GM23338 (cell line): ENCODE measurements at places on chromosomes 11 and 22.

GRCh38 chr11:72782081-72782920 lies 11.5 kb downstream of the STARD10 start:
- peak; percentile 71 for DNase-seq

DNA sequence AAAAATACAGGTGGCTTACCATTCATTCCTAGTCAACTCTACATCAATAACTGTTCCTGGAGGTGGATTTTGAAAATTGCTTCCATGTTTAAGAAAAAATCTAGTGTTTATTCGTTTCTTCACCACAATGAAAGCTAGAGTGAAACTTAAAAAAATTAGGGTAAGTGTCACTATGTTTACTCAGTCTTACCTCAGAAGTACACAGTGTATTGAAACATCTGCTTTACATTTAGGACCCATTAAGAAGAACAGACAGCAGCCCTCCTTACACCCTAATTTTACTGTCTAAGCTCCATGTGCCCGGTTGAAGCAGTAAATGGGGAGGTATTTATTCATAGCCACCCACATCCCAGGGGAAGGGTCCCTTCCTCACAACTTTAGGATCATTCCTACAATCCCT lies 51.4 kb downstream of the PIWIL3 start:
- no peak for DNase-seq

DNA sequence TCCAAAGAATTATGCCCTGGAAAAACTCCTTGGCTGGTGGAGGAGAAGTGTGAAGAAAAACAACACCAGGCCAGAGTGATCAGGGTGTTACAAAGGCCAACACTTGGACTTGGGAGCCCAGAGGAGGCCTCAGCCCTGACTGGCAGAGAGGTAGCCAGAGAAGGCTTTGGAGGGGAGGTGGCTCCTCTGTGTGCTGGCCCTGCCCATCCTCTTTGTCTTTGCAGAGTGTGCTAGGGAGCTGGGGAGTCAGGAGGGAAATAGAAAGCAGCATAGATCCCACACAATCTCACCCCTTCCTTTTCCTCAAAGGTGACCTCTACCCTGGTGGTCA lies 12.0 kb upstream of the P2RY6 start:
- DNase-seq, result no peak

DNA sequence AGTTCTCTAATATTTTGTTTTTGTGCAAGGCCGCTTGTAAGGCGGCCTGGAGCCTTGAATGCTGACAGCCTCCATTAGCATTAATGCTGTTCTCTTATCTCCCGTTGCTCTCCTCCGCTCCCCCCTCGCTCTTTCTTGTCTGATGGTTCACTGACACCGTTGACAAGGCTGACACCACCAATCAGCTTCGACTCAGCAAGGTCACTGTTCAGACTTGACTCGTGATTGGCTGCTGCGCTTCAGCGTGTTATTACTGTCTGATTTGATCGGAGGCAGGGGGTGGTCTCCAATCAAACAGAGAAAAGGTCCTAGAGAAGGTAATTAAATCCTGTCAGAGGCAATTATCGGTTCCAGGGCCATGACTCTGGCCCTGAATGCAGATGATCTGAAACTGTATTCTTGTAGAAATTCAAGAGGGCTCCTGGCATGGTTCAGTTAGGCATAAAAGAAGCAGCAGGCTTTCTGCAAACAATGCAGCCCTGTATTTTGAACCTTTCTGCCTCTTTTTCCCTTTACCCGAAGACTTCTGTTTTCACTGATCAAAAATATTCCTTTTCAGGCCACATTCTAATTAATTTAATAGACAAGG lies 49.3 kb upstream of the MPPED2 start:
- DNase-seq, result peak; percentile 78

- peak; percentile 88 for DNase-seq
Observed at GRCh38 chr11:20131788-20132666, 28.2 kb downstream of the DBX1 start.

GRCh38 chr22:30159561-30160353 lies 79.5 kb downstream of the HORMAD2 start:
- DNase-seq, result no peak

DNA sequence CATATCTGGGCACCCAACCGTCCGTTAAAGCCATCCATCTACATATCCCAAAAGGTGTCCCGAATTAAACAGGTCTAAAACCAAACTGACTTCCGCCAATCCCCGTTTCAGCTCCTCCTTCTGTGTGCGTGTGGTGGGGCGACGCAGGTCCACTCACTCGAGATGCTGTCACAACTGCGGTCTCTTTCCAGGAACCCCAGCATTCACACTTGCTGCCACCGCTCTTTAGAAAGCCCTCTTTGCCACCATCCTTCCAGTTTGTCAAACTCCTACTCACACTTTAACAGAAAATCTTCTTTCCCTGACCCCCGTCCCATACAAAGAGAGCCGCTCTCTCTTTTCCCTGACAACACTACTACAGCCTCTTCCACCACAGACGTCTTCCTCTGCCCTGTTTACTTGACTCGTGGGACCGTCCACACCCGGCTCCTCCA lies 467 bp downstream of the ESS2 start:
- no peak for DNase-seq

GRCh38 chr22:39153220-39153717 lies 789 bp upstream of the CBX7 start:
- peak; percentile 57 for DNase-seq

DNA sequence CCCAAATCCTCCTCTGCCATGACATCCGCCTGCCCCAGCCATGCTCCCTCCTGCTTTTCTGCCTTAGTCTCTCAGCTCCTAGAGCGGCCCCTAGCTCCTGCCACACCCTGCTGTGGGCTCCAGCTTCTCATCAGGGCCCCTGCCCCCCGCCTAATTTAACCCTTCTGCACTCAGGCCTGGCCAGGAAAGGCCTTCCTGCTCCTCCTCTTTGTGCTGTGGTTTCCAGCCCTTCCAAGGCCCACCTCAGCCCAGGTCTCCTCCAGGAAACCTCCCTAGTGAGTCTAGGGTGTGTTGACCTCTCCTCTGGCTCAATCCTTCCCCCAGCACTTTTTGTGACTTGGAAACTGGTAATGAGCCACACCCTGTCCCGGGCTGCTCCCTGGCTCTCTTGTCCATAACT lies 11.3 kb downstream of the PTPN5 start:
- no peak for DNase-seq

DNA sequence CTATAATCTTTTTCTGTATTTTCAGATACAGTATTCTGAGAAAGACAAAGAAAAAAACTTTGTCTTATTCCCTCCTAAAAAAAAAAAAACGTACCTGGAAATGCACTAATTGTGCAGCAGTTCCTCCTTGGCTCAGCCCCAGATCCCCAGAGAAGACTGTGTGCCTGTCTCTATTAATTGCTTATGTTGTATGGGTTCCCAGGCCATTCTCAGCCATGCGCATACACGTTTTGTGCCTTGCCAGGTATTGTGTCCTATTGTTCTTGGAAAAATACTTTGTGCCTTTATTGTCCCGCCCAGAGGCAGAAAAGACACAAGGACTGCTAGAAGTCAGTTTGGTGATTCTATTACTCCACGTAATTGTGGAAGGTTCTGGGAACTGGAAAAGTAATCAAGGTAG lies 91.2 kb downstream of the PIWIL4 start:
- DNase-seq, result no peak

GRCh38 chr11:114059984-114060391 lies 477 bp downstream of the ZBTB16 start:
- peak; percentile 53 for DNase-seq

- DNase-seq, result no peak
Observed at GRCh38 chr22:39466228-39467006, 9.6 kb downstream of the MGAT3 start.

DNA sequence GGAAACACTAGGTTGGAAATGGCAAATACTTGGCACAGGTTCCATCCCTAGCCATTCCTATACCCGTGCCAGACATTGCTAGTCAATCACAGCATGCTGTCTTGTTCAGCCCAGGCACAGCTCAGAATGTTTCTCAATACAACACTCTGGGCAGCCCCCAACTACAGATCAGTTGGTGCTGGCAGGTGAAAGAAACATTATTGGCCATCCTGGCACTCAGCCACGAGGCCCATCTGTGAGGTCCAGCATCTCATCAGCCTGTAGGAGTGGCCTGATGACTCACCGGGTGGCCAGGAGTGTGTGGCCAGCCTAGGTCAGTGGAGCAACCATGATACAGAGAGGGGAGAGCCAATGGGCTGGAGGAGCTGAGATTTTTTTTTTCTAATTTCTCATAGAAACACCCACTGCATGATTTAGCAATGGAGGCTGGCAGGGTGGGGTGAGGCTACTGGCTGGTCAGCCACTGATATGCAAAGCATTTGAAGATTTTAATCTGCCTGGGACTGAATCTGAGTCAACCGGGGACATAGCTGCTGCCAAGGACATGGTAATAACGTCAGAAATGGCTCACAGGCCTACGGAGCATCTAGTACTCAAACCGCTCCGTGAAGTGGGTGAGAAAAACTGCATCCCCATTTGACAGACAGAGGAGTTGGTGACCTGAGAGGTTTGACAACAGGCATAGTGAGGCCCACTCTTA lies 5.4 kb downstream of the MYO18B start:
- DNase-seq, result no peak

- no peak for DNase-seq
Observed at GRCh38 chr11:47914743-47915142, 65.6 kb upstream of the PTPRJ start.

GRCh38 chr11:24134879-24135589 lies 361.8 kb upstream of the LUZP2 start:
- DNase-seq, result no peak

GRCh38 chr11:60762851-60763691 lies 6.4 kb downstream of the MS4A15 start:
- DNase-seq, result peak; percentile 84

GRCh38 chr11:279966-280705 lies 1.9 kb downstream of the NLRP6 start:
- peak; percentile 74 for DNase-seq

GRCh38 chr22:41410311-41410751 lies 28.6 kb downstream of the TEF start:
- DNase-seq, result no peak

DNA sequence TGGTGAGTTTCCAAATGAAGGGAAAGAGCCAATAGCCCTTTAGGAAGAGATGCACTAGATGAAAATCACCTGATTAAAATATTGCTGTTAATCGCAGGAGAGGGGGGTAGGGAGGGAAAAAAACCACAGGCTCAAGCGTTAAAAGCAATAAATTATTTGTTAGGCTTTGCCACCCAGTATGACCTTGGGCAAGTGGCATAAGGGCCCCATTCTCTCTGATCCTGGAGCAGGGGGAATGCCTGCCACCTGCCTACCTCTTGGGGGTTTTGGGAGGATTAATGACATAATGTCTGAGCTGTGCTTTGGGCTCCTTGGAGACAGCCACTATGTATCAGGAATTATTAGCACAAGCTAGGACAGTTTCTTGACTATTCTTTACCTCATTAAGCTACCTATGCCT lies 80.0 kb downstream of the ZNRF3 start:
- no peak for DNase-seq

DNA sequence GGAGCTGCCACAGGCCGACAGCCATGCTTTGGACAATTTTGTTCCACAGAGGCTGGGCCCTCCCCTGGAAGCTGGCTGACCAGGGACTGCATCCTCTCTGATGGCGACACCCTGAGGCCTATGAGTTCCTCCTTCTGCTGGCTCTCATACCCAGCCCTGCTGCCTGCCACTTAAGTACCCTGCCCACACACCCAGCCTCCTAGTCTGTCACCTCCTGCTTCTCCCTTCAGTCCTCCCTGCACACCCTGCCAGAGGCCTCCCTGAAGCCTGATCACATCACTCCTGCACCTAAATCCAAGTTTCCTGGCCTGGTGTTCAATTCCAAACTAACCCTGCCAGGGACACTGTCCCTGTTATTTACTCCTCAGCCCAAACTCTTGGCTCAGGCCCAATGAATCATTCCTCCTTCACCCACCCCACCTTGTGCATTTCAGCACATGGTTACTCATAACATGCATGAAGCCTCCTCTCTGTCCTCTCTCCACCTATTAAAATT lies 136.7 kb upstream of the NECTIN1 start:
- no peak for DNase-seq

GRCh38 chr11:76172583-76172982 lies 33.7 kb downstream of the WNT11 start:
- DNase-seq, result no peak

- peak; percentile 10 for DNase-seq
Observed at GRCh38 chr22:32236970-32237369, 18.2 kb downstream of the SLC5A4 start.

- no peak for DNase-seq
Observed at GRCh38 chr11:59900366-59901126, 22.0 kb downstream of the OOSP3 start.

GRCh38 chr11:77284476-77285468 lies 16.7 kb downstream of the GDPD4 start:
- no peak for DNase-seq

DNA sequence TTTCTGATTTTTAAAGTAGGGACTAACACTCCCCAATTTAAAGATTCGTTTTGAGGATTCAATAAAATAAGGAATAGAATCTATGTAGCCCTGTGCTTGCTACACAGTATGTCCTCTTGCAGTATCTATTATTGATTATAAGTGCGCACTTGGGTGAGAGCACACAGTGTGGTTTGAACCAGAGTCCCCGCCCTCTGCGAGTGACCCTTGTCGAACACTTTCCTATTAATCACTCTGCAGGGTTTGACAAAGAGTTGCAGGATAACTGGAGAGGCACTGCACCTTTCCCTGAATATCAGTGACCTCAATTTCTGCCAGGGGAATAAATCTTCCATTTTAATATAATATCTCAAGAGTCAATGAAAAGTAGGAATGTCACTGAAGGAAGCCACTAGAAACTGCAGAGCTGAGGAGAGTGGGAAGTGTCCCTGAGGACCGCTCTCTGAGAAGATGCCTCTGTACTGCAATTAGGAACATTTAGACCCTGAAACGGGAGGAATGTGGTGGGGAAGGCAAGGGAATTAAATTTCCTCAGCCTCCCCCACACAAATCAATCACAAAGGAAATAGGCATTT lies 182.2 kb downstream of the MAML2 start:
- DNase-seq, result no peak
